Upper lobe of left lung (tissue), 6 donors: ENCODE measurements at places on chromosomes 13 and 19. TPM values are rescaled to one million over a fixed set of nuclear protein-coding genes. Genes with fewer than 3 reads are reported as not detected.

Gene LENG9
- total RNA-seq: 9.8 TPM

GRCh38 chr13:55649485-55649884 is 1491.2 kb upstream of the PRR20A start:
- DNase-seq: no peak

DNA sequence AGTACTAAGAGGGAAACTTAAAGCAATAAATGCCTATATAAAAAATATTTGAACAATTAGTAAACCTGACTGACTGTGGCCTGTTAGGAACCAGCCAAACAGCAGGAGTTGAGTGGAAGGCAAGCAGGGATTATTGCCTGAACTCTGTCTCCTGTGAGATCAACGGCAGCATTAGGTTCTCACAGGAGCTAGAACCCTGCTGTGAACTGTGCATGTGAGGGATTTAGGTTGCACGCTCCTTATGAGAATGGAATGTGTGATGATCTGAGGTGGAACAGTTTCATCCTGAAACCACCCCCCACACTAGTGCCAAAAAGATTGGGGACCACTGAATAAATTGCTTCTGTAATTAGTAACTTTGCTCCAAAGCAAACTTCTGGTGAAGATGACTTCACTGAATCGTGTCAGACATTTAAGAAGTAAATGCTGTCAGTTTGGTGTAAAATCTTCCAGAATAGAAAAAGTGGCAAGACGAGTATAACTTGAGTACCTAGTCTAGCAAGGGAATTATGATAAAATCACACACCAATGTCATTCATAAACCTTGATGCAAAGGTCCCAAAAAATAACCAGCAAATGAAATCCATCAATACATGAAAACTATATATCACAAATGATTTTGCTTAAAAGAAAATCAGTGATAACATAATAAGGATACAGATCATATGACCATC is 53.8 kb downstream of the SLC6A16 start:
- DNase-seq: no peak

Gene RASL11A
- 11.5 TPM for total RNA-seq

- DNase-seq: no peak
Observed at GRCh38 chr19:18131841-18132596, 20.9 kb upstream of the PIK3R2 start.

DNA sequence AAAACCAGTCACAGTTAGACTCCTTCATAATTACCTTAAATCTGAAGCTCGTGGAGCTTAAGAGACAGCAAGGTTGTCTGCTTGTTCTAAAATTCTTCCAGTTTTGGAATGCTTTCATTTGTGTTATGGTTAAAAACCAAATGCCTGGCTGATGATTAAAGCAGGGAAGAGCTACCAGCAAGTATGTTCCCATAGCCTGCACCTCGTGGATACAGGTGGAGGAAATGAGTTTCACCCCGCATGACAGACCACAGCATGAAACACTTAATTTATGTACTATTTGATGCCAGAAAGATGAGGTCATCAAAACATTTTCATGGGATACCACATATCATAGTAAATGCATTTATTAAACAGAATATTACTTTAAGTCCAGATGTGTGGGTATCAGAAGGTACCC is 416 bp upstream of the DOCK9 start:
- no peak for DNase-seq

Gene CGB5
- not detected for total RNA-seq

DNA sequence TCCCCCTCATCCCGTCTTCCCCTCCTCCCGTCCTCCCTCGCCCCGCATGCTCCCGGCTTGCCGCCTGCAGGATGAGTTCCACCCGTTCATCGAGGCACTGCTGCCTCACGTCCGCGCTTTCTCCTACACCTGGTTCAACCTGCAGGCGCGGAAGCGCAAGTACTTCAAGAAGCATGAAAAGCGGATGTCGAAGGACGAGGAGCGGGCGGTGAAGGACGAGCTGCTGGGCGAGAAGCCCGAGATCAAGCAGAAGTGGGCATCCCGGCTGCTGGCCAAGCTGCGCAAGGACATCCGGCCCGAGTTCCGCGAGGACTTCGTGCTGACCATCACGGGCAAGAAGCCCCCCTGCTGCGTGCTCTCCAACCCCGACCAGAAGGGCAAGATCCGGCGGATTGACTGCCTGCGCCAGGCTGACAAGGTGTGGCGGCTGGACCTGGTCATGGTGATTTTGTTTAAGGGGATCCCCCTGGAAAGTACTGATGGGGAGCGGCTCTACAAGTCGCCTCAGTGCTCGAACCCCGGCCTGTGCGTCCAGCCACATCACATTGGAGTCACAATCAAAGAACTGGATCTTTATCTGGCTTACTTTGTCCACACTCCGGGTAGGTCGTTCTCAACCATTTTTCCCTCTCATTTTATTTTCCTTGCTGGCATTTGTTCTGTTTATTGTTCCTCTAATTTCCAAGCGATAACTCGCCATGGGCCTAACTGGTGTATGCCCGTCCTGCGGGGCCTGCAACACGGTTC is 29.8 kb downstream of the NFIX start:
- peak; percentile 62 for DNase-seq

DNA sequence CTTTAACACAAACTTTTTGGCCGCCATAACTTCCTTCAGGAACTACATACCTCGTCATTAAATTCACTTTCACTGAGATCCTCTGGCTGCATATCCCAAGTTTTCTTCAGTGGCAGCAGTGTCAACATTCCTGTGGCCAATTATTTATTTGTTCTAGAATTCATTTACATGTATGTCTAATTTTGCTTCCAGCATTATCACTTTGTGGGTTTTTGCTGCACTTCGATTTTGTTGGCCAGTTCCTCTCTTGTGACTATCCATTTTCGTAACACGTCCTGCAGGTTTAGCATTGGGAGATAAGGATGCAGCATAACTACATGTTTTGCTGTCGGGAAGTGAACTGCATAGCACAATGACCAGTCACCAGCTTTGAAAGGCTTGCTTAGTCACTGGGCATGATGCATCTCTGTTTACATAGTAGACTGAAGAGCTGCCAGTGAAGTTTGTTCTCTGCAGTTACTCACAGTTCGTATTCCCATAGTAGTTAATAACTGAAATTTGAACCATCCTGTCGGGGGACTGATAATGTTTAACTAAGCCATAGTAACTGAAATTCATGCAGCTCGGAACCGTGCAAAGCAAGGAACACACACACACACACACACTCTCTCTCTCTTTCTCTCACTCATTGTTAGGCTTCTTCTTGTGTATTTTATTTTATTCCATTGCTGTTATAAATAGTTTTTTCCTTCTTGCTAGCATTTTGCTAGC is 28.3 kb downstream of the ZNF507 start:
- peak; percentile 65 for DNase-seq

GRCh38 chr13:48667136-48667535 is 13.4 kb downstream of the CYSLTR2 start:
- no peak for DNase-seq

Gene VSTM1
- total RNA-seq: 3.0 TPM

- DNase-seq: no peak
Observed at GRCh38 chr19:16296713-16297112, 27.9 kb upstream of the KLF2 start.

Gene KIRREL2
- not detected for total RNA-seq

- DNase-seq: no peak
Observed at GRCh38 chr13:59531571-59532091, 632.1 kb downstream of the DIAPH3 start.

Gene CYP4F12
- 1.6 TPM for total RNA-seq

DNA sequence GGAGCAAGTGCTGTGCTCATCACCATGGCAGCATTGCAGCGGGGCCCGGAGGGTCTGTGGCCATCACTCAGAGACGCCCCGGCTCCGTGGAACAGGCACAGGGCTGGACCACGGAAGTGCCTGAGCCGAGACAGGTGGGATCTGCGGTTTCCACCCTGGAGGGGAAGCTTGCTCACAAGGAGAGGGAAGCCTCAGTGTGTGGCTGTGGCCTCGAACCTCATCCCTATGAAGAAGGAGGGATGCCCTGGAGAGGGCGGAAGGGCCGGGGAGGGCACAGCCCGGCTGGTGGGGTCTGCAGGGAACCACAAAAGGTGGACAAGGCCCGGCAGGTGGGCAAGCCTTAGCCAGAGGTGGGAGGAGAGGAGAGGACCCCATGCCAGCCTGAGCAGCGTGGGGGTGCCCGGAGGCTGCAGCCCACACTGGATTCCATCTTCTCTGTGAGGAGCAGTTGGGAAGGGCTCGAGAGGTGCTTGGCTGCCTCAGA is 30.4 kb upstream of the TMEM255B start:
- DNase-seq: no peak

Gene C2CD4C
- total RNA-seq: 2.1 TPM

Gene TMEM143
- 4.7 TPM for total RNA-seq

GRCh38 chr19:8396563-8397203 is 6.5 kb downstream of the RAB11B start:
- peak; percentile 52 for DNase-seq

Gene TPTE2
- not detected for total RNA-seq
